GM12891 (cell line): ENCODE measurements at places on chromosomes 3 and 15.

DNA sequence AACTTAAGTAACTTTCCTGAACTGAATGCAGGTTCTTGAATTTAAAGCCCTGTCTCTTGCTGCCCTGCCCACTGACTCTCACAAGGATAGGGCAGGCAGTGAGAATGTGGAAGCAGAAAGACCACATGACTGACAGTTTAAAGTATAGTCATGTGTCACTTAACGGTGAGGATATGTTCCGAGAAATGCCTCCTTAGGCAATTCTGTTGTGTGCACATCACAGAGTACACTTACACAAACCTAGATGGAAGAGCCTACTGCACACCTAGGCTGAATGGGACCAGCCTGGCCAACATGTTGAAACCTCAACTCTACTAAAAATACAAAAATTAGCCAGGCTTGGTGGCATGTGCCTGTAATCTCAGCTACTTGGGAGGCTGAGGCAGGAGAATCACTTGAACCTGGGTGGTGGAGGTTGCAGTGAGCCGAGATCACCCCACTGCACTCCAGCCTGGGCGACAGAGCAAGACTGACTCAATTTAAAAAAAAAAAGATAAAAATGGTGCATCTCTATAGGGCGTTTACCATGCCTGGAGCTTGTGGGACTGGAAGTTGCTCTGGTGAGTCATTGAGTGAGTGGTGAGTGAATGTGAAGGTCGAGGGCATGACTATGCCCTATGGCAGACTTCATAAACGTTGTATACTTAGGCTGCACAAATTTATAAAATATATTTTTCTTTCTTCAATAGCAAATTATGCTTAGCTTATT, 18.9 kb upstream of the COPG1 start:
- DNase-seq, result no peak

DNA sequence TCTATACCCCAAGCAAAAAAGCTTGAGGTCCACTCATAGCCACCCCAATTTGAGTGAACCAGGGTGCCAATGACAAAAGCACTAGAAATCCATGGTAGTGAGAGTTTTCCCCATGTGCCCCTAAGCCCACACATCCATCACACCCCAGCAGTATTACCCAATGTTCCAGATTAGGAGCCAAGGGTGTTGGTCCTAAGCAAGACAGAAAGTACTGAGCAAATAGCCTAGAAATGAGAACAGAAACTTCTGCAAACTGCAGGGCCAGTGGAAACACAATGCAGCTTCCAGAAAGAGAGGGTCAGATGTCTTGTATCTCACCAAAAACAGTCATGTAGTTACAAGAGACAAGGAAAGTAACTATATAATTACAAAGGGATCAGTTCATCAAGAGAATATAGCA, 10.9 kb upstream of the OXTR start:
- no peak for DNase-seq

GRCh38 chr15:97866959-97867358, 93.5 kb upstream of the ARRDC4 start:
- DNase-seq, result no peak

GRCh38 chr3:151751161-151751560, 17.4 kb downstream of the AADACL2 start:
- DNase-seq, result no peak

- DNase-seq, result no peak
Measured at GRCh38 chr15:65630760-65631159, 9.0 kb downstream of the SLC24A1 start.

- DNase-seq, result no peak
Measured at GRCh38 chr3:155080692-155081091, 573 bp downstream of the MME start.

DNA sequence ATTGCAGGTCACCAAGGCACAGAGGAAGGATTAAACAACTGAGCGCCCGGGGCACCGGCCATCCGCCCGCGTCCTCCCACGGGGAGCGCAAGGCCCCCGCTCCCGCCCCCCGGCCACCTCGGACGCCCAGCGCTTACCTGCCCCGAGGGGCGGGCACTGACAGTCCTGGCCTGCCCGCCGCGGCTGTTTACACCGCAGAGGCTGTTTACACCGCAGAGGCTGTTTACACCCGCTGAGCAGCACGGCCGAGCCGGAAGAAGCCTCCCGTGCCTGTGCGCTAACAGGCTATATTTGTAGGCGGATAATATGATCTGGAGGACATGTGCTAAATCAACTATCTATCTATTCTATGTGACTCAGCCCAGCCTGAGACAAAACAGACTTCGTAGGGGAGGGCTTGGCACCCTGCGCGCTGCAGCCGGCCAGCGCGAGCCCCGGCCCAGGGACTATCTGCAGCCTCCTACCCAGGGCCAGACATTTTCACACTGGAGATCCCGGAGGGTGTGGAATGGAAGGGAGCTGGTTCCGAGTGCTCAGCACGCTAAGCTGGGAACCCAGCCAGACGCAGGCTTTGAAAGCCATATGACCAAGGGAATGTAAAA, at the start of gene LRRC2:
LRRC2 (minus strand) TSS at position 263 of the 602 bp plus-strand sequence. CDS start 14,711 bp downstream, outside the sequence.
- DNase-seq, result peak; percentile 30

DNA sequence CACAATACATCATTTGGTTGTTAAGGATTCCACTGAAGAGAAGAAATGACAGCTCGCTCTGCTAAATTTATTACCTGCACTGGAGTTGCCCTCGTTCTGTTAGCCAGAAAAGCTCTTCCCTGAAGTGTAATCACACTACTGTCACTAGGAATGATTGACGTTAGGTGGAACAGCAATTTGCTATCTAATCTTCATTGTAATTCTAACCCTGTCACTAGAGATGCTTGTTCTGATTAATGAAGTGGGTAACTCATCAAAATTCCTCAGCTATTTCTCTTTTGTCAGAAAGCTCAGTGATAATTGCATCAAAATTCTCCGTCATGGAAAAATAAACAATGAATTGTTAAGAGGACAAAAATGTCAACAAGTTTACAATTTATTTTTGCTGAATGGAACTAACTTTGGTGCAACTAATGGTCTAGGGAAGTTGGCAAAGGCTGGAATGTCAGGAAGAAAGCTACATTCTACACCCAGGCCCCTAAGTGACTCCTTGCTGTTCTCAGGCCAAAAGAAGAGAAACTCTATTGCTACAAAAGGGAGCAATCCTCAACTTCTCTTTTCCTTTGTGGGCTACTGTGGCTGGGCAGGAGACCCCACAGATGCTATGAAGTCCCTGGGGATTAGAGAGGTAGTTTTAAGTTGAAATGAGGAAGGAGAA, 34.1 kb downstream of the CCDC191 start:
- no peak for DNase-seq

- DNase-seq, result no peak
Measured at GRCh38 chr3:85574006-85574705, 615.4 kb downstream of the CADM2 start.

DNA sequence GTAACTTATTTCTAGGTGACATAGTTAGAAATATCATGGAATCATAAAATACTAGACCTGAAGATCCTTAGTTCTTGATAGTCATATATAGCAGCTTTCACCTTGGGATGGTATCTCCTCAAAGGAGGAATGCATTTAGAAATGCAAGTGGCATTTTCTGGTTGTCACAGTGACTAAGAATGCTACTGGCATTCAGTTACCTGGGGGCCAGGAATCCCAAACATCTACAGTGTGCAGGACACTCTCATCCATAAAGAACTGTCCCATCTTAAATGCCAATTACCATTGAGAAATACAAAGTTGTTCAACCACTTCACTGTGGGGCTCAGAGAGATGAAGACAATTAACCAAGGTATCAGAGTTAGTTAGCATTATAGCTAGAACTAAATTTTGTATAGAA, 36.7 kb downstream of the MYH15 start:
- DNase-seq, result no peak

- DNase-seq, result no peak
Measured at GRCh38 chr15:25912035-25912434, 48.9 kb upstream of the ATP10A start.

DNA sequence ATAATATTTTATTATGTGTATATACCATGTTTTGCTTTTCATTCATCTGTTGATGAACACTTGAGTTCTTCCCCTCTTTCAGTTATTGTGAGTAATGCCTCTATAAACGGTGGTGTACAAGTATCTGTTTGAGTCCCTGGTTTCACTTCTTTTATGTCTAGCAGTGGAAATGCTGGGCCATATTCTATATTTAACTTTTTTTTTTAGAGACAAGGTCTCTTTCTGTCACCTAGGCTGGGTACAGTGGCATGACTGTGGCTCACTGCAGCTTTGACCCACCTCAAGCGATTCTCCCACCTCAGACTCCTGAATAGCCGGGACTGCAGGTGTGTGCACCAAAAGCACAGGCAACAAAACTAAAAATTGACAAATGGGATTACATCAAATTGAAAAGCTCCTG, 19.9 kb downstream of the GOLM2 start:
- no peak for DNase-seq

- no peak for DNase-seq
Measured at GRCh38 chr3:53092942-53093341, 37.3 kb downstream of the RFT1 start.

DNA sequence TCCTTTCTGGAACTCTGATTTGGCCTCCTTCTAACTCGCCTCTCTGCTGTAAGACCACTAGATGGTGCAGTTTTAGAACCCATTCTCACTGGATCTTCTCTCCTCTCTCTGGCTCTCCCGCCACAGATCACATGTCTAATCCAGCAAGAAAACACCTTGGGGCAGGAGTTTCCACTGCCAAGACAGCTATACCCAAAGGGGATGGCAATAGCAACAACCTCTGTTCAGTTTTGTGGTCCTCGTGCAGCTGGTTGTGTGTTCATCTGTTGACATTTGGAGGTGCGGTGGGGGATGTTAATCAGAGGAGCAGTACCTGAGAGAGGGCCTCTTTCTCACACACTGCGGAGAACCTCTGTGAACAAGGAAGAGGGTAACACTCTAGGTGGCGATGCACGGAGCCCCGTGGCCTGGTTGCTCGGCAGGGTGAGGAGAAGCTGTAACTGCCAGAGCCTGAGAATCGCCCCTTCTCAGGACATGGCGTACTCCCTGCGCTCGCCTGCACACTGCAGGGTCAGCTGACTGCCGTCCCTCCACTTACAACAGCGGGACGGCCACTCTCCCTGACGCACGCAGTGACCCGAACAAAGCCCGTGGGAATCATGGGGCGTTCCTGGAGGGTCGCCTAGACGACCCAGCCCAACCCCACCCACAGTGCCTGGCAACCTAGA, at the start of gene TEX55:
TEX55 (plus strand) TSS at position 666 of the 668 bp plus-strand sequence. CDS start 25 bp downstream, outside the sequence.
- DNase-seq, result peak; percentile 25

DNA sequence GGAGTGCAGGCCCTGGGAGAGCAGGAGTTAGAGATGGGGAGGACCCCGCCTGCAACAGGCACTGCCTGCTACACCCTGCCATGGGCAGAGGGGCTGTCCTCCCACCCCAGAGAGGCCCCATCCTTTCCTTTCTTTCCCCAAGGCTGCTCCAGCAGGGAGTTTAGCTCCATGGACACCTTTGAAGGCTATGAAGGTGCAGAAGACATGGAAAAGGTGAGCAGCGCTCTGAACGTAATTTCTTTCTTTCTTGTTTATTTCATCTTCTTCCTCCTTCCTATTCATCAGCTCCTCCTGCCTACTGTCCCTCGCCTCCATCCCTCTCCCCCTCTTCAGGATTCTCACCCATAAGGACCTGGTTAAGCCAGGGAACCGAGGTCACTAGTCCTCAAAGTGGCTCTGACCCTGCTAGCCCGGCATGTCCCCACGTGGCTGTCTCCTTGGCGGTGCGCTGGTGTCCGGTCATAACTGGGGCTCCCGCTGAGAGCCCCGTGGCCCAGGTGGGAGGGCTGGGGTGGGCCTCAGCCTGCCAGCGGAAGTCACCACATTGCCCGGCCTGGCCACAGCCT, 16.0 kb upstream of the ADIPOQ start:
- DNase-seq, result no peak

DNA sequence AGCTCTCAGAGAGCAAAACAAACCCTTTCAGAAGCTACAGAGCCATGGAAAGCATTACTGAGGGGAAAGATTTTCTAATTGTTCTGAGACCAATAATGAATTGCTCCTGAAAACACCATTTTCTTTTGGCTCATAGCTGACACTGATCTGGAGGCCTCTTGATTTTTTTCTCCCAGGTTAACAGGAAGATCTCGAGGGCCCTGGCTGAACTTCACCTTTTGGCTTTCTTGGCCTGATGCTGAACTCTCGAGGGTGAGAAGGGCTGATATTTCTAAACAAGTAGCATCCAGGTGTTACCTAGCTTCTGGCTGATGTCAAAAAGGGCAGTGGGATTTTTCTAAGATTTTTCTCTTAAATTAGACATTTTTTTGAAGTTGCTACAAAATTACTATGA, 19.9 kb upstream of the NFKBIZ start:
- DNase-seq, result no peak
